NCI-H510A (cell line): ENCODE measurements at places on chromosomes 13 and 19.

DNA sequence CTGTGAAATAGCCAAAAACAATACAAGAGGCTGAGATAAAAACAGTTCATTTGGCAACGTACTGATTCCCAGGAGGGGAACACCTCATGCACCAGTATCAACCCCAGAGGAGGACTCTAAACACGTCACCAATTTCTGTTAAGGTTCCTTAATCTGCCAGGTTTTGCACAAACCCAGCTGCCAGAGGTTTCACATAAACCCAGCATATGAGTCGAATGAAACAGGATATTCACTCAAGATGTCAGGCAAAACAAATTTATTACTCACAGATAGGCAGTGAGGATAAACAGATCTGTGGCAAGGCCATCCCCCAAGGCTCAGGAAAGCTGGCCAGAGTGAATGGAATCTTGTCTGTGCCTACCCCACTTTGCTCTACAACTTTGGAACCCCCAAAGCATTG, 210.9 kb downstream of the GPC5 start:
- no peak for DNase-seq

DNA sequence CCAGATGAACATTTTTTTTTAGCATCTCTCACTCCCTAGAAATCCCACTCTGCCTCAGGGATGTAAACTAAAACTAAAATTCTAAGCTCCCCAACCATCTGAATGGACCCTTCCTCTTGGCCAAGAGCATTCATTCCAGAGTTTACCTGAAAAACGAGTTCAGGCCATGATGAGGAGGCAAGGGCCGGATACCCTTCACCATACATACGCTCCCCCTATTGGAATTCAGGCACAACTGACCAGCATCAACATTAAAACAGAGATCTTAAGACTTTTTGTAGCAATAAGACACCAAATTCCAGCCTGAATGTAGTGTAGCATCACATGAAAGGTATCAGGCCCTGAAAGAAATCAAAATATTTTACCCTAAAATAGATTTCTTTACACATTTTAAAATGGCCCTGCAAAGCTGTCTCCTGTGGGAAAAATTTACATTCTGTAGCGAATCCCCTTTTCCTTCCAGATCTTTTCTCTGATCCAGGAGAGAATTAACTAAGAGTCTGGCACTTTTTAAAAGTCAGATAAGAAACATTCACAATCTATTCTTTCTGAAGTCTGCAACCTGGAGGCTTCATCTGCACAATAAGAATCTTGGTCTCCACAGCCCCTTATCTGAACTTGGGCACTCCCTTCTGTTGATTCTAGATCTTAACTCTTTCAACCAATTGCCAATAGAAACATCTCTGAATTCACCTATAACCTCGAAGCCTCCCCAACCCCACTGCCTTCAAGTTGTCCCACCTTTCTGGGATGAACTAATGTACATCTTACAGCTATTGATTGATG, 888.5 kb downstream of the UQCRFS1 start:
- DNase-seq = no peak

DNA sequence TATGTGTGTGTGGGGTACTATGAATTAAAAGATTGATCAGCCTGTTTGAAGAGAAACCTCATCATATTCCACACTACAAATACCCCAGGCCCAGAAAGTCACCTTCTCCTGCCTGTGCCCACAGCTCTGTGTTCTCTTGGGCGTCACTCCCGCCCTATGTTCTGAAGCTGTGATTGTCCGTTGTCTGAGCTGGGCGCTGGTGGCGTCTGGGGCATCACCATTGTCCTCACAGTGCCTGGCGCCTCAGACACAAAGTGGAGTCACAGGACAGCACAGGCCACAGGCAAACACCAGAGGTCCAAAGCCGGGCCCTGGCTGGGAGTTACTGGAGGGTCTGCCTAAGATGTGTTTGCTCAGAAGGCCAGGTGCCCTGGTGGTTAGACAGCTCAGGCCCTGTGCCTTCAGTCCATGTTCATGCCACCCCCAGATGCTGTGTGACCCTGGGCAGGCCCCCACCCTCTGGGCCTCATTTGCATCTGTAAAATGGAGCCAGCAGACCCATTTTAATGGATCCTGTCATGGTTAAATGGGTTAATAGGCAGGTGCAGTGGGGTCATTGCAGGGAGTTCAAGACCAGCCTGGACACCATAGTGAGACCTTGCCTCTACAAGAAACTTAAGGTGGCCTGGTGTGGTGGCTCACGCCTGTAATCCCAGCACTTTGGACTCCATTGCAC, 34.5 kb downstream of the DNM2 start:
- DNase-seq = no peak

DNA sequence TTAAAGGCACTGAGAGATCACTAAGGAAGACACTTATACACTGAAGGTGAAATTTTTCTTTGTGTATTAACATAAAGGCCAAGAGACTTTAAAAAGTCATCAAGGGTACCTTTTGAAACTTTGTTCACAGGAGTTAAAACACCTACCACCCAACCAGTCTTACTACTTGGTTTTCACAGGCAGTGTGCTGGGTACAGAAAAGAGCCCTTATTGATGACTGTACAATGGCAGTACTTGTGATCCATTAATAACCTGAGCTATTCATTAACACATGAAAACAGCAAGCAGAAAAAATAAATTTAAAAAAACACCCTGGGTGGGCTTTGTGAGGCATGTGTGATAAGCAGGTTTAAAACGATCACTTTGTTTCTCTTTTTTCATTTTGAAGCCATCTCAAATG, 148.9 kb downstream of the TBC1D4 start:
- DNase-seq = no peak

GRCh38 chr13:77118134-77118533, 91.2 kb upstream of the FBXL3 start:
- DNase-seq = no peak

GRCh38 chr19:29266001-29266400, 53.0 kb upstream of the UQCRFS1 start:
- DNase-seq = no peak

- DNase-seq = no peak
Observed at GRCh38 chr19:56348289-56348877, 33.7 kb upstream of the ZSCAN5A start.

GRCh38 chr13:114078461-114079451, 53.7 kb downstream of the RASA3 start:
- DNase-seq = no peak

DNA sequence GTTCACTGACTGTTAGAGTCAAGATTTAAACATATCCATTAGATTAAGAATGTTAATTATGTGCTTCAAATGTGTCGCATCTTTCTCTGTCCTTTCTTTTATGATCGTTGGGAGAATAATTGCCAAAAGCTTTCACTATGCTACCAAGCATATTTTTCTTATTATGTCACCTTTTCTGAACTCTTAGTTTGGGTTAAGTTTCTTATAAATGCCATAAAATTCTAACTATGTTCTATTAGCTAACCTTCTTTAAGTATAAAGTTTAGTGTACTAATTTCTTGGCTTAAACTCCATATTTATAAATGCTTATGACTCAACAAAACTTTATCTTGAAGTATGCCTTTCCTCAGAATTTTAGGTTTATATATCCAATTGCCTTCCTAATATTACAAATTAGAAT, 1759.4 kb downstream of the PCDH9 start:
- no peak for DNase-seq

- DNase-seq = no peak
Observed at GRCh38 chr13:98118865-98119264, 24.0 kb upstream of the FARP1 start.

- DNase-seq = no peak
Observed at GRCh38 chr13:62767473-62767872, 1351.8 kb upstream of the PCDH20 start.

GRCh38 chr13:37959284-37959683, 89.7 kb upstream of the TRPC4 start:
- no peak for DNase-seq

- no peak for DNase-seq
Observed at GRCh38 chr13:75804054-75804453, 167.9 kb downstream of the LMO7 start.

DNA sequence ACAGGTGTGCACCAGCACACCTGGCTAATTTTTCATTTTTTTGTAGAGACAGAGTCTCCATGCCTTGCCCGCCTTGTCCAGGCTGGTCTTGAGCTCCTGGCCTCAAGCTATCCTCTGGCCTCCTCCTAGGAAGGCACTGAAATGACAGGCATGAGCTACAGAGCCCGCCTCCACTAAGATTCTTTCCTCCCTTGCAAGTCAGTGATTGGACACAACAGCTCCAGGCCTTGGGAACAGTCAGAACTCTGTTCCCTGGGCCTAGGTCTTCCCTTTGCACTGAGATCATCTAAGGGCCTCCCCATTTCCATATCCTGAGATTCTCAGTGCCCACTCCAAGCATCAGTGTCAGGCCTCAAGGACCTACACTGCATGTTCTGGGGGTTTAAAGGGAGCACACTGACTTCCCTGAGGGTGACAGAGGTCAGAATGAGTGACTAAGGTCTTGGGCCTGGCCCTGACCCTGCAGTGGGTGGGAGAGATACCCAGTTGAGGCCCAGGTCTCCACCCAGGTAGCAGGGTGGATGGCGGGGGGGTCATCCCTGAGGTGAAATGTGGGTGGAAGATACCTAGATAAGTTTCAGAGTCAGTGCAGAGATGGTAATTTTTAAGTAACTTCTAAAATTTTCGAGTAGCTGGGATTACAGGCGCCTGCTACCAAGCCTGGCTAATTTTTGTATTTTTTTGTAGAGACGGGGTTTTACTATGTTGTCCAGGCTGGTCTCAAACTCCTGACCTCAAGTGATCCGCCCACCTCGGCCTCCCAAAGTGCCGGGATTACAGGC, 17.3 kb upstream of the ERCC1 start:
- no peak for DNase-seq

GRCh38 chr19:41646589-41647204, 19.8 kb upstream of the CEACAM4 start:
- DNase-seq = no peak

DNA sequence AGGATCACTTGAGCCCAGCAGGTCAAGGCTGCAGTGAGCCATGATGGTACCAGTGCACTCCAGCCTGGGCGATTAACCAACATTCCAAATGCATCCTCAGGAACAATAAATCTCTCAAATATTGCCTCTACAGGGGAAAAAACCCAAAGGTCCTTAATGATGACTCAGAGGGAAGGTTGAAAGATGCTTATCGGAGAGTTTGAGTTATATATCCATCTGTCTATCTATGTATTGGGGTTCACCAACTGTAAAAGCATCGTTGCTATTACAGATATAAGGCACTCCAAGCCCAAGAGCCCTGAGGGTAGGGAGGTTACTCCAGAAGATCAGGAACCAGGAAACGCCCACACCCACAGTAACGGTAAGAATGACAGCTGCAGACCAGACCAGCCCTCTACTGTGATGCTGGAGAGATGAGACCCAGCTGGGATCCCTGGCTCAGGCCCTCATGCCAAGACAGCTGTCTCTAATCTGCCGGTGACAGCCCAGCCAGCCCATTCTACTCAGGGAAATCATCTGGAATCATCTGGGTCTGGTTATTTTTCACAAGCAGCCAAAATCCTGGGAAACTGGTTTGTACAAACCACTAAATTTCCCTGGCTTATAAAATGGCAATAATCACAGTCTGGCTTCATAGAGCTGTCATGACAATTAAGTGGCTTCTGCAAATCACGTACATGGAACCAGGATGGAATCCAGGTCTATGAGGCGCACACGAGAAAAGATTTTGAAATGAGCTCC, 23.8 kb downstream of the TEX101 start:
- DNase-seq = no peak

- DNase-seq = no peak
Observed at GRCh38 chr19:18495204-18495911, 26.5 kb downstream of the ELL start.

GRCh38 chr13:80866921-80867320, 526.0 kb upstream of the SPRY2 start:
- DNase-seq = no peak

DNA sequence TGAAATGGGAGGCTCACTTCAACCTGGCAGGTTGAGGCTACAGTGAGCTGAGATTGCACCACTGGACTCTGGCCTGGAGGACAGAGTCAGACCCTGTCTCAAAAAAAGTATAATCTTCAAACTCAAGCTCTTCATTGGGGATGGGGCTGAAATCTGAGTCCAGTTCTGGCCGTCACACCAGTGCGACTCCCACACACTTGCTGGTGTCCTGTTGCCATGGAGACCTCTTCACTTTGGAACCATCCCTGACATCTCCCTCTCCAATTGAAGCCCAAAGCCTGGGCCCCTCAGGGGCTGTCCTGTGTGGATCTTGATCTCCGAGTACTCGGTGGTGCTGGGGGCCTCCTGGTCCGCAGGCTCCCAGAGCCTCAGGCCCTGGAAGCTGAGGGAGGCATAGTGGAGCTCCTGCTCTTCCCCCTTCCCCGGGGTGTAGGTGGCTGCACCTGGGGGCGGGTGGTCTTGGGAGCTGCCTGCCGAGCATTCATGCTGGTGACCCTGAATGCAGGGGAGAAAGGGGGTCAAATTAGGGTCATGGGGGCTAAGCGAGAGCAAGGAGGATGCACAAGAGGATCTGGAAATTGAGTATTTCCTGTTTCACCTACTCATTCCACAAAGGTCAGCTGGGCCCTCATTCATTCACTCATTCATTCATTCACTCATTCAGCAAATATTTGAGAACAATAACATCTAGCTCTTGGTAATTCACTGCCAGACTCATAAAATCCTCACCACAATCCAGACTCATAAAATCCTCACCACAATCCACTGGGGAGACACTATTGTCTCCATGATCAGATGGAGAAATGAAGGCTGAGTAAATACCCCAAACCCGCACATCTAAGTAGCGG, 11.0 kb downstream of the SIGLEC11 start:
- DNase-seq = no peak
